Anterior cingulate cortex (tissue), 58 donors: ENCODE measurements at places on chromosomes 1 and 21.

GRCh38 chr1:25800703-25801377 lies 847 bp downstream of the SELENON start:
- no peak for DNase-seq

DNA sequence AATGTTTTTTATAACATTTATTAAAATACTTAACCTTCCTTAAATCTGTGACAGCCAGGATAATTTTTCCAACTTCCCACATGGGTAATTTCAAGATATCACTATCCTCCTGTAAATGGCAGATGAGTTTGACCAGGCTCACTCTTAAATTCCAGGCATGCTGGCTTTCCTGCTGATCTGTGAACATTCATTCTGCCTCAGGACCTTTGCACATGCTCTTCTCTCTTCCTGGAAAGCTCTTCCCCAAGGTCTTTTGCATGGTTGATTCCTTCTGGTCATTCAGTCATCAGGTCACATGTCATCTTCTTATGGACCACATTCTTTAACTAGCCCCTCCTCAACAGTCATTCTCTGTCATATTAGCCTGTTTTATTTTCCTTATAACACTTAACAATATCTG lies 5.7 kb downstream of the ST6GALNAC5 start:
- DNase-seq: no peak

DNA sequence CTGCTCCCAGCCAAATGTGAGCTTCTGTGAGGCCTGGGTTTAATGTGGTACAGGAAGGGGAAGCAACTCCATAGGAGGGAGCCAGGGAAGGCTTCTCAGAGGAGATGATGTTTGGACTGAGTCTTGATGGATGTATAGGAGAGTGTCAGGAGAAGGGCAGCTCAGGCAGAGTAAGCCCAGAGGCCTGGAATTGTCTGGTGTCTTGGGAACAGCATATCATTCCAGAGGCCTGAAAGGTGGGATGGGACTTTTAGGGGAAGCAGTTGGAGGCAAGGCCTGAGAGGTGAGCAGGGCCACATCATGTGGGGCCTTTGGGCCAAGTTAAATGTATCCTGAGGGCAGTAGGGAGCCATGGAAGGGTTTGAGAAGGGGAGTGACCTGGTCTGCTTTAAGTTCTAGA lies 148.6 kb upstream of the WNT4 start:
- no peak for DNase-seq

DNA sequence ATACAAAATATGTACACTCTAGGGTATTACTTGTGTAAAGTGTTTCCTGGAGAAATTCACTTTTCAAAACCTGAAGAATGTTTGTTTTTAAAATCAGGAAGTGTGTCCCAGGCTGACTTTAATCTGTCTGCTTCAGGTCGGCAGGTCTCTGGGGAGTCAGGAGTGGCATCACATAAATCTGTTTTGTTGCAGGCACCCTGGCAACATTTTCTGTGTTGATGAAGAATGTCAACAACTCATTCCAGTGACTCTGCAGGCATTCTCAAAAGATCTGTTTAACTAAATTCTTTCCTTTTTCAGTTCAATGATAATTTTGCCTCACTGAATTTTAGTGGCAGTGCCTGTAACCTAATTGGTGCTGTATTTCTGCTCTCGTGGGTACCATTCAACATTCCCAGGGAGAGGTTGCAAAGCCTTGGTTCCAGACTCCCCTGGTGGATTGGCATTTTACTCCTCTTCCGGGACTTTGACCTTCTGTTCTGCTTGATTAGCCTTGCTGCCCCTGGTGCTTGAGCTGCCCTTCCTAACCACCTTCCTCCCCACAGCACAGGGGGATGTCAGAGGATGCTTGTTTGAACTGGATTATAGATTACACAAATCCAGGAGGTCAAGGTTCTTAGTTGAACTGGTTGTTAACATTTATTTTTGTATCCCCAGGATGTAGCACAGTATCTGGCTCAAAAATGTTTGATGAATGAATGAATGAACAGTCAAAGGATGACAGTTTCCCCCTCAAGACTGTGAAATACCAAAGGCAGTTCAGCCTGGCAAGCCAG lies 55.4 kb upstream of the LPGAT1 start:
- DNase-seq: no peak

- no peak for DNase-seq
These were observed 816 bp downstream of the E2F2 start for GRCh38 chr1:23530087-23530746.

DNA sequence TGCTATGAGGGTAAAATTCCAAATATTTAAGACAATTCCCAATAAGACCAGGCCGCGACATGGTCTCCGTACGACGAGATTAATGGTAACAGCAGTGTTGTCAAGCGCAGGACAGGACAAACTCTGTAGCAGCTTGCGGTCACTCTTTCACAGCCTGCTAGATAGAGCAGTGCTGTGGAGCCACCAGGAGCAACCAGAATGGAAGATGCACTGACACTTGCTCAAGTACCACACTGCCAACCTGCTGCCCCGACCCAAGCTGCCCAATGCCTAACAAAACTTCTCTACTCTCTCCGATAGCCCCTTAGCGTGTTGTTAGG lies 636 bp downstream of the WARS2 start:
- no peak for DNase-seq

- no peak for DNase-seq
These were observed 146.0 kb downstream of the PLA2G4A start for GRCh38 chr1:186974774-186975181.

GRCh38 chr21:25867061-25867460 lies 132.3 kb downstream of the GABPA start:
- no peak for DNase-seq

- DNase-seq: no peak
These were observed 48.8 kb downstream of the NID1 start for GRCh38 chr1:236016083-236016482.

- DNase-seq: no peak
These were observed 3.8 kb upstream of the SLAMF9 start for GRCh38 chr1:159957824-159958268.

DNA sequence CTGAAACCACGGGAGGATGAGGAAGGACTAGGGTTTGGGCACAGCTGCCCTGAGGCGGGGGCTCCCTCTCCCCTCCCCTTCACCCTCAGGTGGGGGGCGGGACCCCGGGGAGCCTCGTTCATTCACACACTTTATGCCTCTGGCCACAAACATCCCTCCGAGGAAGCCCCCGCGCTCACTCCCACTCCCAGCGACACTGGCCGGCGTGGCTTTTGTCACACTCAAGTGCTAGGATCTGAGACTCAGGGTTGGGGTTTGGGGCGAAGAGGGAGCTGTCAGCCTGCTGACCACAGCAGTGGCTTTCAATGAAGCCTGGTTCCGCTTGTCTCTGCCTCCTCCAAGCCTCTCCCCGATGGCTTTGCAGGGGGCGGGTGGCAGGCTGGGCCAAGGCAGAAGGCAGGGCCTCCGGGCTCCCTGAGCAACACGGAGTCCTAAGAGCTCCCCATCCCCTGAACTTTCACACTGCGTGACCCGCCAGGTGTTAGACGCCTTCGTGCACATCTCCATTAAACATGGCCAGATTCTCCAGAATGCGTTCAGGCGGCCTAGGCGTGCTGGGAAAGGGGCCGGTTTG lies 178.1 kb downstream of the NPHP4 start:
- DNase-seq: no peak

DNA sequence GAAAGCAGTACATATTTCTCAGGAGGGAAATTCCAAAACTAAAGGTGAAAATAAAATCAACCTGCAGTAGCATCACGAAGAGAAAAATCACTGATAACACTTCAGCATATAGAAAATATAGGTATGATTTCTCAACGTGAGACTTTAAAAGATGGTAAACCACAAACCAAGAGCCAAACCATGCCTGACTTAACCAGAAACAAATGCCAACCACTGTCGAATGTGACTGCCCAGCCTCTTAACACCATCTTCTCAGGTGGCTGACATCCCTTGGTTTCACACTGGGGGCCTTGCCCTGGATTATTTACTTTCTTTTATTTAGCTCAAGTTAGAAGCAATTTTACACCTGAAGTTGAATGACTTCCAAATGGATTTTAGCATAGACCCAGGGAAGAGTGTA lies 10.1 kb downstream of the HMGCS2 start:
- no peak for DNase-seq

DNA sequence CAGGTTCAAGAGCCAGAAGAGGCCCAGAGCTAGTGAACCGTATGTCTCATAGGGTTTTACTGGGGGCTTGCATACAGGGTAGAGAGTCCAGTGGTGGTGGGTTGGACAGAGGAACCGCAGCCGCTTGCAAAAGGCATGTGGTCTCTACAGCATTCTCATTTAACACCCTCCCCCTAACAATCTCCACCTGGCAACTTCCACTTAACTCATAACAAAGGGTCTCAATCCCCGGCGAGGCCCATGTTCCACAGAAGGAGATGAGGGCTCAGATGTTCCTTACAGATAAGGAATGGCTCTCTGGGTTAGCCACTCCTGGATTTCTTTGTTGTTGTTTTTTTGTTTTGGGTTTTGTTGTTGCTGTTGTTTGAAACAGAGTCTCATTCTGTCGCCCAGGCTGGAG lies 106.1 kb downstream of the APP start:
- DNase-seq: no peak

GRCh38 chr1:94351481-94351880 lies 66.7 kb upstream of the ABCD3 start:
- no peak for DNase-seq

GRCh38 chr1:202648605-202649226 lies 61.5 kb downstream of the SYT2 start:
- no peak for DNase-seq

- DNase-seq: no peak
These were observed 52.3 kb downstream of the MAB21L3 start for GRCh38 chr1:116163533-116163932.

GRCh38 chr1:89311757-89312156 lies 39.1 kb upstream of the GBP5 start:
- no peak for DNase-seq

DNA sequence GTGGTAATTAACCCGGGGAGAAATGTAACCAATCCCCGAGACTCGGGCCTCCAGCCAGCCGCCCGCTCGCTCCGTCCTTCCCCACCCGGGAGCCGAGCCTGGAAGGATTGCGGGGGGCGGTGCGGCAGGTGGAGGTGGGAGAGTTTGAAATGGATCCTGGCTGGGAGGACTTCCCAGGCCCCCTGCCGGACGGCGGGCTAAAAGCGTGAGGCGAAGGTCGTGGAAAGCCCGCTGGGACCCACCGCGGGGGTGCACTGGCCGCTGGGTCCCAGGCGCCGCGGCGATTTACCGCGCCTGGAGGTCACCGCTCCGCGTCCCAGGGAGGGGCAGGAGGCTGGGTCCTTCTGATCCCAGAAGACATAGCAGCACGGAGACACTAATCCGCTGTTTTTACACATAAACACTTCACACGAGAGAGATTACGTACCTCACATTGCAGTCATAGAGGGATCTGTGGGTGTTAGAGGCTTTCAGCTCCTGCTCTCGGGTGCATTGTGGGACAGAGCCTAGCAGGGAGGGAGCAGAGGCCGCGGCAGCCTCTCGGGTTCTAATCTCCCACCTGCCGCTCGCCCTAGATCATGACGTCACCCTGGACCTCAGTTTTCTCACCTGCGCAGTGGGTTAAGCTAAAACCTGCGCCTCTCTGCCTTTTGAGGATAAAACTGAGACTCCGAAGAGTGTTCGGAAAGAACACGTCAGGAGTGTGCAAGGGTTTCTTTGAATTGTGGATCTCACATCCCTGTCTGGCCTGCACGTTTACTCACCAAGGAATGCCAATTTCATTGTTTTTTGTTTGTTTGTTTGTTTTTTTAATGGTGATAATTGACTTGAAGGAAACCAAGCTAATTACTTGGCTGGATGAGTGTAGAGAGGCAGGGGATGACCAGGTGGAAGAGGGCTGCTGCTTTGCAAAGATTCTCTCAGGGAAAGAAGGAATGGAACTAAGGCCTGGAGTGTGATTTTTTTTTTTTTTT lies 17.1 kb upstream of the TMEM9 start:
- DNase-seq: no peak

DNA sequence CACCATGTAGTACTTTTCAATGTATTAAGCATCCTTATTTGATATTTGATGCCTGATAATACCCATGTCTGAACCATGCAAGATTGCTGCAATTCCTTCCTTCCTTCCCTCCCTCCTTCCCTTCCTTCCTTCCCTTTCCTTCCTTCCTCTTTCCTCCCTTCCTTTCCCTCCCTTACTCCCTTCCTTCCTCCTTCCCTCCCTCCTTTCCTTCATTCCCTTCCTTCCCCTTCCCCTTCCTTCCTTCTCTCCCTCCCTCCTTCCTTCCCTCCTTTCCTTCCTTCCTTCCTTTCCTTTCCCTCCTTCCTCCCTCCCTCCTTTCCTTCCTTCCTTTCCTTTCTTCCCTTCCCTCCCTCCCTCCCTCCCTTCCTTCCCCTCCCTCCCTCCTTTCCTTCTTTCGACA lies 29.7 kb upstream of the TMEM52 start:
- no peak for DNase-seq

GRCh38 chr1:173997791-173998190 lies 24.4 kb downstream of the RC3H1 start:
- DNase-seq: no peak

GRCh38 chr1:230694464-230694863 lies 19.5 kb downstream of the AGT start:
- no peak for DNase-seq

DNA sequence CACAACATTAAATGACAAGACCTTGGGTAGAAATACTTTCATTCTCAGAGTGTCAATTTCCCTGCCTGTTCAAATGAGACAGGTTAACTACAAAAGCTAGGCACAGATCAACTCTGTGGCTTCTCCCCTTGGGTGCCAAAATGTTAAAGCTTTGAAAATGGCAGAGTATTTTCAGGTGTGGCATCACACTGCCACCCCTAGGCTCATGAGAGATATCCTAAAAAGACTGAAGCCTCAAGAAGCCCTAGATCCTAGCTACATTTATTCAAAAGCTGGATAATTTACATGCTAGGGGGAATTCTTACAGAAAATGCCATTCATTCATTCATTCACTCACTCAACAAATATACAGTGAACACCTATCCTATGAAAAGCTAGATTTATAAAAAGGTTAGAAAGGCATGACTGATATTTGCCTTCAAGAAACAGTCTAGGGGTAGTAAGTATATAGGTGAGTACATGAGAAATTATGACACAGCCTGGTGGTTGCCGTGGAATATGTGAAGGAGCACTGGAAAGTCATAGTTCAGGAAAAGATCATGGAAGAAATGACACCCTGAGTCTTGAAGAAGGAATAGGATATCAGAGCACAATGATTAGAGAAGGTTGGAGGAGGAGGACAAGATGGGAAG lies 15.9 kb upstream of the RAB4A start:
- no peak for DNase-seq

DNA sequence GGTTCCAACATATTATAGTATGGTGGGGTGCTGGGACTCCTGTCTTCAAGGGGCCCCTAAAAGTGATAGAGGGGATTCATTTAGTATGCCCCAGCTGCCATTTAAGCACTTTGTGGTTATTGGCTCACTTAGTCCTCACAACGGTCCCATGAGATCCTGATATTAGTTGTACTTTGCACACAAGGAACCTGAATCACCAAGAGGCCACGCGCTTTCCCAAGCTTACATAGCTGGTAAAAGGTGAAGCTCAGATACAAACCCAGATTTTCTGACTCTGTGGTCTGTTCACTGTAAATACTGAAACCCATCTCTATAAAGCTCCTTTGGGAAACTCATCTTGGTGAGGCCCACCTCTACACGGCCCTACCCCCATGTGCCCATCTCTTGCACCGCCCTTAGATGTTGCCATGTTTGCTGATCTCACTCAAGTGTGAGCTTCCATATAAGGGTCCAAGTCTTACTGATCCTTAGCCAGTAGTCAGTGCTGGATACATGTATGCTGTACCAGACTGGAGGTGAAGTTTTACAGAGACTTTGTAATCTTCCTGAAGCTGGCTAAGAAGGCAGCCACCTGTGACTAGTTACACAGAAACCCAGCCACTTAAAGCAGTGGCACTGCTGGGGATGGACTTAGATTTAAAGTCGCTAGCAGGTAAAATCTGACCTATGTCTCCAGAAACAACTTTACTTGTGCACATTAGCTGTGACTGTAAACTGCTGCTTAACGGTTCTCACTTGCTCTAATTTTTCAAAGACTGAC lies 124.4 kb upstream of the HOOK1 start:
- no peak for DNase-seq
